ENCODE measurements at places on chromosomes 16 and 17.

GRCh38 chr16:23847948-23848347 is 12.2 kb downstream of the PRKCB start:
- peak; percentile 41 for DNase-seq

DNA sequence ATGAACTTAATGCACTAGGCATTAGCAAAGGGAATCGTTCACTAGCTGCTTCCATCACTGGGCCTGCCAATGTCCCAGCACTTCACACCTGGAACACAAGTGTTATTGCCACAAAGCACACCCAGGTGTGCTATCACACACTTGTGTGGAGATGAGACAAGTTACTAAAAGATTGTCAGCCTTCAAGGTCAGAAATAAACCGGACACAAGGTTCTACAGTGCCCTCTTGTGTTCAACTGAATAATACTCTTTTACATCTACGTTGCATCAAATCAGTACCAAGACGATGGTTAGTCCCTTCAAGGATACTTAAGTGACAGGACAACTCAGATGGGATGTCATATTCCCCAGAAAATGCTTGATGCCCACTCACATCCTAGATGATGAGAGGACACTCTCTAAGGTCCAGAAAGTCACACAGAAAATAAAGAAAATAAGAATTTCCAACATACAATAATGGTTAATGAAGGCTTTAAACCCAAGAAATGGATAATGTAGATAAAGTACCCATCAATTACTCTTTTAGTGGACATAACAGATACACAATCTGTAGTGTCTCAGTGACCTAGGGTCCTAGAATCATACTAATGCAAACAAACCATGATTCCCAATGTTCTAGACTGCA is 16.4 kb upstream of the GLG1 start:
- DNase-seq = peak; percentile 29

- DNase-seq = no peak
These were observed 800 bp downstream of the ZNF747 start for GRCh38 chr16:30533748-30534367.

- DNase-seq = no peak
These were observed 21.1 kb upstream of the MYOCD start for GRCh38 chr17:12644623-12645022.

DNA sequence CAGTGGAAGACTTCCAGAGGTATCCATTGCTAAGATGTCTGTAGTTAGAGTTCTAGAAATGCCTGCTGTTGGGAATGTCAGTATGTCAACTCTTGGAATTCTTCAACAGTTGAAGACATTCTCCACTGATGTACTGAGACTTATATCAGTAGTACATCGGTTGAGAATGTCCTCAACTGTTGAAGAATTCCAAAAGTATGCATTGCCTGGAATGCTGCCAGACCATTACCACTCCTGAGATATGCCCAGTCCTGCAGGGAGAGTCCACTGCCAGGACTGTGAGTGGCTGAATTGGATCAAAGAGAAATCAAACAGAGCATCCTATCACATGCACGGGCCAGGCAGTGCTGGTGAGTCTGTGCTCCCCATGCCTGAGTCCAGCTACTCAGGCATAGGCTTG is 42.0 kb downstream of the IL21R start:
- peak; percentile 19 for DNase-seq

DNA sequence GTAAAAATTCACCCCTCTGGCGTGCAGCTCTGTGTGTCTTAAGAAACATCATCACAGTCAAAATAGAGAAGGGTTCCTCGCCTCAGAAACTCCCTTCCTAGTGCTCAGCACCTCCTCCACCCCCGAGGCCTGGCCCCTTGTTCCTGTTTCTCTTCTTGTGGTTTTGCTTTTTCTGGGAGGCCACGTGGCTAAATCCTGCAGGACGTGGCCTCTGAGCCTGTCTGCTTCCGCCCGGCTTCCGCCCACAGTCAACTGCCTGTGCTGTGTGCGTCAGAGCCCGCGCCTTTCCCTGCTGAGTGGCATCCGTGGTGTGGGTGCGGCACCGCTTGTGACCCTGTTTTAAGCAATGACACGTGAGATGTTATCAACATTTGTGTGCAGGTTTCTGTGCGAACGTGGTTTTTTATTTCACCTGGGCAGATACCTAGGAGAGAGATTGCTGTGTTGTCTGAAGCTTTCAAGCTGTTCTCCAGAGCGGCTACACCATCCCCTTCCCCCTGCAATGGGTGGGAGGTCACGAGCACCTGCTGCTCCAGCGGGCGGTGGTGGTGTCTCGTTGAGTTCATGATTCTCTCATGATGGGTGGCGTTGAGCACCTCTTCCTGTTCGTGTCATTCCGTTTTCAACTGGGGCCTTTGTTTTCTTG is 21.7 kb downstream of the ACSF3 start:
- DNase-seq = peak; percentile 90

- no peak for DNase-seq
These were observed 8.8 kb downstream of the CTRB2 start for GRCh38 chr16:75198135-75198600.

DNA sequence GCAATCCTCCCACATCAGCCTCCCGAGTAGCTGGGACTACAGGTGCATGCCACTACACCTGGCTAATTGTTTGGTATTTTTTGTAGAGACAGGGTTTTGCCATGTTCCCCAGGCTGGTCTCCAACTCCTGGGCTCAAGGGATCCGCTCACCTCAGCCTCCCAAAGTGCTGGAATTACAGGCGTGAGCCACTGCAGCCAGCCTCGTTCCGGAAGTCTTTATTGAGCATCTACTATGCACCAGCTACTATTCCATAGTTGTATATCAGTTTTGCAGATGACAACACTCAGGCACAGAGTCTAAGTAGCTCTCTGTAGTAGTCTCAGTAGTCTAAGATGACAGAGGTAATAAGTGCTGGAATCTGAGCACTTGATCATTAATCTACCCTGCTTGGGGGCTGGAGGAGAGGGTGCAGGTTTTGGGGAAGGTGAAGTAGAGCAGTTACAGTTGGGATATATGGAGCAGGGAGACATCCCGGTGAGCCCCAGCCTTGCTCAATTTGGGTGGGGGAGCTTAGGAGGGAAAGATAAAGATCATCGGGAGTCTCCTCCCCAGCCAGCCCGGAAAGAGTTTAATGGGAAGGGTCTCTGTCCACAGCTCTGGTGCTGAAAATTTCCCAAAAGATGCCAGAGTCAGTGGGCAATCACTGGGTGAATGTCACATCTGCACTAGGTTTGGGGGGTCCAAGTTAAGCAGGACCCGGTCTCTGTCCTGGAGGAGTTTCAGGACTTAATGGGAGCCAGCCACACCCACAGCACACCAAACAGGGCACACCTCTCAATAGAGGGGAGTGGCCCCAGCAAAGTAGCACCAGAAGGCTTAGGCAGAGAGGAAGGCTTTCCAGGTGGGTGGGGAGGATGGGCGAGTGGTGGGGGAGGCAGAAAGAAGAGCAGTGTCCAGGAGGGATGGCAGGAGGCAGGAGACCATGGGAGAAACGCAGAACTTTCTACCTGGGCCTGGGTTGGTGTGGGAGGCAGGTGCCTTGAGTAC is 1.7 kb downstream of the OTOP3 start:
- no peak for DNase-seq

DNA sequence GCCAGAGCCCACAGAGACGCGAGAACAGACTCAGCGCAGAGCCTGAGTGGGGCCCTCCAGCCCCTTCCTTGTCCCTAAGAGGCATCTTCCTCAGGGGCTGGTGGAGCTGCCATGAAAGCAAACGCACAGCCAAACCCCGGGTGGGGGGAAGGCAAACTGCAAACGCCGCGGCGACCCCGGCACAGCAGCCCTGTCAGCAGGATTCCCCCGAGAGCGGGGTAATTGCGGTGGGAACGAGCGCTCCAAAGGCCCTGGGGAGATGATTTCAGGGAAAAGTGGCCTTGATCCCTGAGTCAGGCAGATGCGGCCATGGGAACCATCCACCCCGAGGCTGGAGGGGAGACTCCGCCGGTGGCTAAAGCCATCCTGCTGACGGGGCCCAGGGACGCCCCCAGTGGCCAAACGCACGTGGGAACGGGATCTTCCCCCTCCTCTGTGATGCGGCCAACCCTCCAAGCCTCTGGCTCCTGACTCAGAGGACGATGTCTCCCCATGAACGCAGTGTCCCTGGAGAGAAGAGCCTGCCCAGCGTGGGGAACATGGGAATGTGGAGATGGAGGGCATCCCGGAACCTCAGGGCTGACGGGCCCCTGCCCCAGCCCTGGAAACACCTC is 25.1 kb downstream of the SLC7A5 start:
- DNase-seq = no peak

DNA sequence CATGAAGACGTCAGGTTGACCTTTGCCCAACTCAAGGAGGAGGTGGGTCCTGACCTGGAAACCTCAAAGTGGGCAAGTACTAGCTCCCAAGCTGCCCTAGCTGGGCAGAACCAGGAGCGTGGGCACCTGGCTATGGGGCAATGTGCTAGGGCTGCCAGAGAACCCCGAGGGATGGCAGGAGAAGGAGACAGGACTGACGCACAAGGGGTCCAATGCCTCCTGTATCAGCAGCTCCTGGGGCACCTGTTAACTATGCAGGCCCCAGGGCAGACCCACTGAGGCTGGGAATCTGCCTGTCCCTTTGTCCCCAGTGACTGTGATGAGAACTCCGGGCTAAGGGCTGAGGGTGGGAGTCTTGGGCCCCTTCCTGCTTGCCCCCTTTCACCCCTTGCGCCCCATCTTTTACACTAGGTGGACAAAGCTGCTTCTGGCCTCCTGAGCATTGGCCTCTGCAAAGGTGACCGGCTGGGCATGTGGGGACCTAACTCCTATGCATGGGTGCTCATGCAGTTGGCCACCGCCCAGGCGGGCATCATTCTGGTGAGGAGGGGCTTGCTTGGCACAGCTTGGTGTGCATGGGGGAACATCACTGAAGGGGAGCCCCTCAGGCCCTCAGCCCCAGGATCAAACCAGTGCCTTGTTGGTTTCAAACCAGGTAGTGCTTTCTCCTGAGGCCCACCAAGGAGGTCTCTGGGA is 7.7 kb downstream of the CHAD start:
- DNase-seq = no peak

DNA sequence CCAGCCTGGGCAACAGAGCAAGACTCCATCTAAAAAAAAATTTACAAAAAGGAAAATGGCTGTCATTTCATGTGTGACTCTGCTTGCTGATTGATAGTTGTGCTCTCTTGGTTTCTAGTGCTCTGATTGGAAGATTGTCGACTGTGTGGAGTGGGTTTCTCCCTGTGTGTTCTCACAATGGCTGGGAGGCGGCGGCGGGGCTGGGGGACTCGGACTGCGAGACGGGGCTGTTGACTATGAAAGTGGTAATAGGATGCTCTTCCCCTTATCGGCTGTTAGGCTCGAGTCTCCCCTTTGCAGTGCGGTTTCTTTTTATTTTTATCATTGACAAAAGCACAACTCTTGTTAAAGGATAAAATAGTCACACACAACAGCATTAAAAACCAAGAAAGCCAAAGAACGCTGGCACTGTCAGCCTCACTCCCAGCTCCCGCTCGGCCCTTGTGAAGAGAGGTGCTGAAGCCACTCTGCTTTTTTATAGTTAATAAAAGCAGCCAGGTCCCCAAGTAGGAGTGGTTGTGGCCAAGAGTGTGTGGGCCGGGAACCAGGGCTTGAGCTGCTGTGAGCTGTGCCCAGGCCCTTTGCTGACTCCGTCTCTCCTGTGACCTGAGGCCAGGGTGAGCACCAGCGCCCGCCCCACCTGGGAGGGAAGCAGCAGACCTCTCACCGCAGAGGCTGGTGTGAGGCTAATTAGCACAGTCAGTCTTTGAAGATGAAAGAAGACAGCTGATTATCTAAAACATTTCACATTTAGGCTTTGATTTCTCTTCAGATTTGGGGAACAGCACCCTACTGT is 36.5 kb downstream of the TBCD start:
- no peak for DNase-seq

GRCh38 chr16:65770752-65771151 is 595.7 kb upstream of the CDH5 start:
- DNase-seq = no peak

GRCh38 chr17:35870906-35871819 is 2.5 kb upstream of the HEATR9 start:
- DNase-seq = no peak

- DNase-seq = no peak
These were observed 36.6 kb upstream of the PHLPP2 start for GRCh38 chr16:71761097-71761496.

- DNase-seq = no peak
These were observed 107.9 kb upstream of the HAS3 start for GRCh38 chr16:68997564-68997963.

DNA sequence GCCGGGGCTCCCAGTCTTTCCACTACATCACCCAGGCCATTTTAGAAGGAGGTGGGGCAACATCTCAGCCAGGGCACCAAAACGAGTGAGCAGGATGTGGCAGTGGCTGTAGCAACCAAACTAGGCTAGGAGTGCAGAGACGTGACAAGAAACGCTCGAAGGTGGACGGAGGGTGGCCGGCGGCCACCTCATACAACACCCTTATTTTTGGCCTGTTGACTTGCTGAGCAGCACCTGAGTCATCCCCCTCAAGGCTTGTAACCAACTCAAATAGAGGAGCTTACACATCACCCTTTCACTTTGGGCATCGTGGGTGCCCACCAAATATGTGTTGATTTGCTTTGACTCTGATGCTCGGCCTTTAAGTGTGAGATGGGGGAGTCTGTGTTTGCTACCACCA is 23.7 kb upstream of the SOX9 start:
- no peak for DNase-seq

DNA sequence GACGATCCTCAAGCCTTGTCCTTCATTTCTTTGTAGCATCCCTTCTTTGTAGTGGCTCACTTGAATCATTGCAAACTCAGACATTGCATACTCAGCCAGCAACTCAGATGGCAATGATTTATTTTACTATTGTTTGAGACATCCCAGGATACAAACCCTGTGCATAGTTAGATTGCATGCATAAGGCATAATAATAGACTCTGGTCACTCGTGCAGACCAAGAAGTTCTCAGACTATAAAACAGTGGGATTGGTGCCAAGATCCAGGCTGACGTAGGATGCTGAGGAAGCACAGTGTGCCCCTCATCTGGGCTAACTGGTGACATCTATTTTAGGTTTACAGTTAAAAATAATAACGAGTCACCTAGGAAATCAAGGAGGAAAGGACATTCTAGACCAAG is 142.3 kb downstream of the PMP22 start:
- no peak for DNase-seq

DNA sequence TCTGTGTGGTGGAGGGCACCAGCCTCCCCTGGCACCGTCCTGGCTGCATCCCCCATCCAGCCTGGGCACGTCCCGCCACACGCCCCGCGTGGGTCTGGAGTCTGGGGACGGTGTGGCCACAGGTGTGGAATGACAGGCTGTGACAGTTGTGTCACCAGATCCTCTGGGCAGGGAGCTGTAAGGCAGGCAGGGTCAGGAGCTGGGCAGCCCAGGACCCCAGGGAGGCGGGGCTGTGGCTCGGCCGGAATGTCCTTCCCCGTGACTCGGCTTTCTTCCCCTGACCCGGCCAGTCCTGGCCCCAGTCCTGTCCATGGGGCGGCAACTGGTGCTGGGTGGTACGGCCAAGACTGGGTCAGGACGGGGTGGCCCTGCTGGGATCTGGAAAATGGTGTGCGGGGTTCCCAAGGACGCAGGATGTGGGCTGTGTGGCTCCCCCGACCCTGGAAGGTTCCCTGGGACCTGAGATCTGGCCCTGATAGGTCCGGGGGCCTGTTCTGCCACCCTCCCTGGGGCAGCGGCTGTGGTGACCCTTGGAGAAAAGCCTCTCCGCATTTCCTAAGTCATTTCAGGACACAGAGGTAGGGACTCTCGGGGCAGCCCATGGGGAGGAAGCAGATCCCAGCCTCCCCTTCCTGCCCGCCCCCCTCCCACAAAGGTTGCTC is 3.3 kb upstream of the SLC16A3 start:
- DNase-seq = no peak
